H4 (cell line): ENCODE measurements at places on chromosomes 3 and 15.

GRCh38 chr3:129122412-129123011 lies 908 bp upstream of the RAB43 start:
- DNase-seq, result no peak

DNA sequence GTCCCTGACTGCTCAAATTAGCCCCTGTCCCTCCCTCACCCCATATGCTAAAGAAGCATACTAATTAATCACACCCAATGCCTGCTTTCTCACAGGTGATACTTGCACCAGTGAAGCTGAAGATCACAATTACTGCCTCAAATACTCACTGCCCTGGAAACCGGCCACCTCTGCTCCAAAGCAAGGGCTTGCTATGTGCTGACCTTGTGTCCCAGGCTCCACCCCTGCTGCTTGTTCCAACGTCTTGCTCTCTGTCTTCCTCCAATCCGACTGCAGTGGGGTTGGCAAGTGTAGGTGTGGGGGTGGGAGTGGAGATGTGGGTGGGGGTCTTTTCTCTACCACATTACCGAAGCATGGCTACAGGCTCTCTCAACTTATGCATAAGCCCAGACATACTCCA lies 55.7 kb upstream of the PSMD6 start:
- no peak for DNase-seq

DNA sequence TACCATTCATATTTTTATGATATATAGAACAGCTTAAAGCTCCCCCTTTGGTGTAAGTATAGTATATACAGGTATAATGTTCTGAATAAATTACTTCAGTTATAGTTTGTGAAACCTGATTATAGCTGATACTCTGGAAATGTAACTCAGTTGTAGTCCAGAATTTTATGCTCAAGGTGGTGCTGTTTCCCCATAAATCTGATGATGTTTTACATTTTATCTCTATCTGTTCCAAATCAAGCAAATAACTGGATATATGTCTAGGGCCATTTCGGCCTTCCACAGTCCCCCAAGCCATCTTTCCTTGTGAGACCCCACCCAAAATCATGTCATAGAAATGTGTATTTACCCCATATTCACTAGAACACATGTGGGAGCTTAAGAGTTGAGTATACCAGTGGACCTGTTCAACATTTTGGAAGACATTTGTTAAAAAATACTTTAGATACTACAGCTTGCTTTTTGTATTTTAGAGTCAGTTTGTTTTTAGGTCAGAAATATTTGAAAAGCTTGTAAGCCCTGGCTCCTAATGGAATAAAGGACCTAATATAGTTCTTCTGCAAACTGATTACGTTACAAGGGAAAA lies 107.1 kb downstream of the ATG7 start:
- peak; percentile 27 for DNase-seq

DNA sequence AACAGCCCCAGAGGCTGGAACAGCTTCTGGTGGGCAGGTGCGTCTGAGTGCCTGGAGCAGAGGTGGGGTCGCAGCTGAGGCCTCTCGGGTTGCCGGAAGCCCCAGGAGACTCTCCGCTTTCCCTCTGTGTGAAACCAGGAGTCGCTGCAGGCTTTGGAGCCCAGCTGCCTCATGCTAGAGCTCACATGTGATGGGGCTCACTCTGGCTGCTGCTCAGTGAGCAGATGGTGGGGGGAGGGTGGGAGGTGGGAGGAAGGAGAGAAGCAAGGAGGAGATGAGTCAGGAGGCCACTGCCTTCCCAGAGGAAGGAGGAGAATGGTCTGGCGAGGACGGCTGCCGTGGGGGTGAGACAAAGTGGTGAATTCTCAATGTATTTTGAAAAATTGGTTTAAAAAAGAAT lies 290.1 kb upstream of the CHRNA7 start:
- no peak for DNase-seq

DNA sequence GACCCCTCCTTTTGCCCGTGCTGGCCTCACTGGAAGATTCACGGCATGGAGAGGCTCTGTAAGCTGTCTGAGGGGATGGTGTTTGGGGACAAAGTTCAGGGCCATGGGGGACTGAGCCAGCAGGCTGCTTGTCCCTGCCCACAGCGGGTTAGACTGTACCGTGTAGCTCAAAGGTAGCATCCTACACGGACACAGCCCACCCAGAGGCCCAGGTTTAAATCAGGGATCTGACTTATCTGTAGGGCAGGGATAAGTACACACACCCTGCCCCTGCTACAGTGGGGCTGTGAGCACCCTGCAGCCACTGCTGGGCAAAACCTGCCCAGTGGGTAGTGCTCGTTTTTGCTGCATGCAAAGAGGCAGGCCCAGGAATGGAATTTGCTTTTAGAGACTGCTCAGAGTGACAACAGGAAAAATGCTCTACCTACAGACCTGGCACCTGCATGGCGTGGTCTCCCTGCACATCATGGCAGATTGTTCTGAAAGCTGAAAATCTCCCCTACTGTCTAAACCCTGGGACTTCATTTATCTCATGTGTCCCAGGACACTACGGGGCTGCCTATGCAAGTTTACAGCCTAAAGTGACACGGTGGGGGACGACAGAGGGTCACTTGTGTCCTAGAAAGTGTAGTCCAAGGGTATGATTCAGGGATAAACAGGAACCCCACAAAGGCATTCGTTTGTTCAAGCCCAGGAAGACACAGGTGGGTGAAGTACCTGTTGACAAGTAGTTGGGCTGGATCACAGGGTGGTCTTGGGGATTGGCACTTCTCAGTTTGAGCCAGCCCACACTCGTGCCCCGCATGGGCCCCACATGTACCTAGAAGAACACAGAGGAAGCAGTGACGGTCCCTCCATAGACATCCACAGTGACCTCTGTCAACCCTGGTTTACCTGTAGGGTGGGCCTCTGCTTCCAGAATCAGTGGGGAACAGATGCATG lies 27.7 kb downstream of the CHDH start:
- DNase-seq, result no peak

DNA sequence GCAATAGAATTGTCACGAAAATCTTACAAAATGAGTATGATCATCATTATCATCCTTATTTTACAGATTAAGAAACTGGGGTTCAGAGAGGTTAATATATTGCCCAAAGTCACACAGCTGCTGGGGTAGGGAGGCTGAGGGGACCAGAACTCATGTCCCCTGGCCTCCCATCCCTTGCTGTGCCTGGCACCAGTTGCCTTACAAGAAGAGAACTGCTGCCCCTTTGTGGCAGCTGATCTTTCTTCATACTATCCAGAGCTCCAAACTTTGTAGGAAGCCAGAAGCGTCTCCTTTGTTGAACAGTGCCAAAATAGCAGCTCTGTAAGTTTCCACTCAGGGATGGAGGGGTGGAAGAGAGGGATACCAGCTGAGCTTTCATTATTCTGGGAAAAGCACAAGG lies 236.8 kb upstream of the TBC1D5 start:
- DNase-seq, result no peak

DNA sequence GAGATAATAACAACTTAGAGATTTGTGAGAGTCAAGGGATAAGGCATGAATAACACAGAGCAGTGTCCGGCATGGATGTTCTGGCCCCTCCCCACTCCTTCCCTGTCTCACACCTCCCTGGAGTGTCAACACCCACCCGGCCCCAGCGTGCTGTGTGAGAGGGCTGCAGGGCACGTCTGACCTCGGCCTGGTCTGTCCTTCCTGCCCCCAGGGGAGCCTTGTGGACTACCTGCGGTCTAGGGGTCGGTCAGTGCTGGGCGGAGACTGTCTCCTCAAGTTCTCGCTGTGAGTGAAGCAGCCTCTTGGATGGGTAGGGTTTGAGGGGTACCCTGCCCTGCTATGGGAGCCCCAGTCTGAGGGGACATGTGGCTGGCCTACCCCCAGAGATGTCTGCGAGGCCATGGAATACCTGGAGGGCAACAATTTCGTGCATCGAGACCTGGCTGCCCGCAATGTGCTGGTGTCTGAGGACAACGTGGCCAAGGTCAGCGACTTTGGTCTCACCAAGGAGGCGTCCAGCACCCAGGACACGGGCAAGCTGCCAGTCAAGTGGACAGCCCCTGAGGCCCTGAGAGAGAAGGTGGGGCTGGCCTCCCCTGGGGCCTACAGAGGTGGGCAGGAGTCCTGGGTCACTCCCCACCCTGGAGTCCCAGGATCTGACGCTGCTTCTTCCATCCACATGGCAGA lies 11.2 kb upstream of the LMAN1L start:
- no peak for DNase-seq

GRCh38 chr3:141875893-141876380 lies 506 bp upstream of the ATP1B3 start:
- DNase-seq, result peak; percentile 63

GRCh38 chr3:12155828-12156227 lies 2.9 kb downstream of the TIMP4 start:
- peak; percentile 58 for DNase-seq

DNA sequence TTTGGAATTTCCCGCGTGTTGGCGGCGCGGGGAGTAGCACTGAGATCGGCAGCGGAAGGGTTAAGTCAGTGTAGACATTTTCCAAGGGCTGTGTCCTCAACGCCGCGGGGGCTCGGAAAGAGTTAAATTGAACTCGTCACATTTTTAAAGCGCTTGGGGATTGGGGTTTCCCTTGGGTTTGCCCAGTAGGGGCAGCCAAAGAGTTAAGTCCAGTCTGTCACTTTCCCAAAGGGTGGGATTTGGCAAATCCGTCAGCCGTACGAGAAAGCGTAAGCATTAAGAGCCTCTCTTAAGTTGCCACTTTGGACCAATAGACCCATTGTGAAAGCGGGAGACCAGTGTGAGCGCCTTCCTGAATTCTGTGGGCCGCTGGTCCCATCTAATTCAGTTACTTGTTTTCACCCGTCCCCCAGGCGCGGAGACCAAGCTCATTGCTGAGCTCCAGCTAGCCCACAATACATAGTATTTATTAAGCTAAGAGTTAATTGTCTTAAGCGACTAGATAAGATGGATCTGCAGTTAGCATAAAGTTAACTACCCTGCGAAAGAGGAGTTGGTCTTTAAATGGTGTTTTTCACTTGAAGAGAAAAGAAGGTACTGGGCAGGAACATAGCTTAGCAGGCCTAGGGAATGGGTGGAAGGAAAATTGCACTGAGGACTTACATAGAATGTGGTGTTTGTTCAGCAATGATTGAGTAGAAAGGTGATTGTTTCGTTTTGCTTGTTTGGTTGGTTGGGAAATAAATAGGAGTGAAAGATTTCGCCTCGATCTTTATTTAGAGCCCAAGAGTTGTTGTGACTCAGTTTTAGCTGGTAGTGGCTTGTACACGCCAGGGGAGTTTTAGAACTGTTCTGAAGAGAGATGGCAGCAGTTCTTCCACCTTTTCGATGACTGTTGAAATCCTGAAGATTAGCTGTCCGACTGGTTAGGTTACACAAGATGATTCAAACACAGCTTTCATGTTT lies 932 bp downstream of the ARL8B start:
- no peak for DNase-seq

DNA sequence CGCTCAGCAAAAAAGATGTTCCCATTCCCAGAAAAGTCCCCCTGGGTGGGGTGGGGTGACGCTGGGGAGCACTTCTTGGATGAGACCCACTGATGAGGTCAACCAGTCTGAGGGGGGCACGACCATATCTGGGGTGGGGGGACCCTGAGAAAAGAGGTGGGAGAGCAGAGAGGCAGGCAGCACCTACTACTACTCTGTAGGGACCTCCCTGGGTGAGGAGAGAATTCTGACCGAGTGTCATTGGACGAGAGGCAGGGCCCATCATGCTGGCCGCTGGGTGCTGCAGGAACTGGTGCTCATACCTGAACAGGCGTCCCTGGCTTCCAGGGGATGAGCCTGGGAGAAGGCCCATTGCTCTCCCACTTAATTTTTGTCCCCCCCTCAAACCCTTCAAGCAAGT lies 158.8 kb downstream of the KLF13 start:
- no peak for DNase-seq

- DNase-seq, result no peak
These were observed 7.3 kb downstream of the VILL start for GRCh38 chr3:37997791-37998370.

GRCh38 chr3:154430014-154430413 lies at the start of gene GPR149:
Gene GPR149 (minus strand): TSS chr3:154430190. CDS start chr3:154429615, 575 bp downstream.
- no peak for DNase-seq

DNA sequence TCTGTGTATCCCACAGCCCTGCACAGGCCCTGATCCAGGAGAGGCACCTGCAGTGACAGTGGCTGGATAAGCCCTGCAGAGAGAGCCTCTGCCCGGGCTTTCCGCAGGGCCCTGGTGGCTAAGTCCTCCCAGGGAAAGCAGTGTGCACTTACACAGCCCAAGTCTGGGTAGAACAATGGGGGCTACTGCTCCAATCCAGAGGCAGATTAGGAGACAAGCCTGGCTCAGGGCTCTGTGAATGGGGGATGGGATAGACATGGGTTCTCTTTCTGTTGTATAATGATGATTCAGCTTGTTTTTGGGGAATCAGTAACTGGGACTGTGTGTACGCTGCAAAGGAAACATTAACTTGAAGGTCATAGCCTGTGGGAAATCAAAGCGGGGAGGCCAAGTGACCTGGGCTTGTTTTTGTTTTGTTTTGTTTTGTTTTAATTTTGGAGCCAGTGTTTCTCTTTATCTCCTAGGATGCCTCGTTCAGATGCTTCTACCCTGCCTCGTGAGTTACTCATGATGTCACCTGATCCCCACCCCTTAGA lies 4.1 kb upstream of the ALDH1L1 start:
- DNase-seq, result no peak

GRCh38 chr15:60520825-60521368 lies 42.0 kb upstream of the ICE2 start:
- DNase-seq, result peak; percentile 74

- DNase-seq, result peak; percentile 42
These were observed 302.0 kb downstream of the ZBBX start for GRCh38 chr3:167078070-167078622.

- no peak for DNase-seq
These were observed 91.3 kb upstream of the SLC4A7 start for GRCh38 chr3:27575499-27575898.

DNA sequence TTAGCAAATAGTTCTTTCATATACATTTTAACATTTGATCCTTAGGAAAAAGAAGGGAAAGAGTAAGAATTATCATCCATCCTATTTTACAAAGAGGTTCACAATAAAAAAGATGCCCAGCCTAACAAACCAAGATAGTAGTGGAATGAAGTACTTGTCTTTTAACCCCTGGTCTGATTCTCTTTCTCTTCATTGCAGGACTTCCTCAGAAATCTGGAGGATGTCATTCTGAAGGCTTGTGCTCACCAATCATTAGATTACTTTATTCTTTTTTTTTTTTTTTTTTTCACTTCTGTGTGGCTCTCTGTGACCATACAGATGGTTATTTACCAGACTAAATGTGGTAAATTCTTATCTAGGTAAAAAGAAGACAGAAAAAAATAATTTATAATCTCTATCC lies 7.0 kb downstream of the HDGFL3 start:
- no peak for DNase-seq
